CD8-positive, alpha-beta memory T cell (primary cell): ENCODE measurements at places on chromosomes 6 and 20.
A peak's percentile ranks its signal among the peaks of the same experiment; 100 is the strongest.

DNA sequence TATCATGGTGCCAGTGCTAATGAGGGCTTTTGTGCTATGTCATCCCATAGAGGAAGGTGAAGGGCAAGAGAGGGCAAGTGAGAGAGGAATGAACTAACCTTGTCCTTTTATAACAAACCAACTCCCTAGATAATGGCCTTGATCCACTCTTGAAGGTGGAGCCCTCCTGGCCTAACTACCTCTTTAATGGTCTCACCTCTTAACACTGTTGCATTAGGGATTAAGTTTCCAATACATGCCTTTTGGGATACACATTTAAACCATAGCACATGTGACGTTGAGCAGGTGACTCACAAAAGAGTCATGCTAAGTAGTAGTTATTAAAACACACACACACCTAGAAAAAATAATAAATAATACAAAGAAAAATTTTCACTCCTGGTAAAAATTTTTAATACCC, 36.9 kb downstream of the CCN2 start:
- H3K36me3 ChIP-seq, result no peaks in the 10 kb centered on the region
- peaks cover 7% of the 10 kb centered on the region for H3K4me1 ChIP-seq
- DNase-seq, result no peak
- H3K4me3 ChIP-seq, result no peak overlapping the region
- no peak overlapping the region for H3K27ac ChIP-seq

DNA sequence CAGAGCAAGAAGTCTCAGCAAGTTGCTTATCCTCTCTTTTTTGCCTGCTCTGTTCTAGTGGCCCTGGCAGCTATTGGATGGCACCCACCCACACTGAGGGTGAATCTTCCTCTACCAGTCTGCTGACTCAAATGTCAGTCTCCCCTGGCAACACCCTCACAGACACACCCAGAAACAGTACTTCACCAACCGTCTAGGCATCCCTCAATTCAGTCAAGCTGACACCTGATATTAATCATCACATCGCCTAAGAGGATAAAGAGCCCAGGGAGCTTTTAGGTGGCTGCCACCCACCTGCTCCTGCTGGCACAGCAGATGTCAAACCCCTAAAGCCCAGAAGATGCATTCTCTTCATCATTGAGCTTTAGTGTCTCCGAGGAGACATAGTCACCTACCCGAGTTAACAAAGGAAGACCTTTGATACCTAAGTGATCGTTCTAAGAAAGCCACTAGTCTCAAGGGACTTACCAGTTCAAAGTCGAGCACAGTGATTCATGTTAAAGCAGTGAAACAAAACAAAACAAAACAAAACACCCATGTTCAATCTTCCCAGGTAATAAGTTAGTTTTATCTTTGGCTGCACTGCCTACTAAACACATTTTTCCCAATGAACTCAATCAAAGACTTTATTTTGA, 97.7 kb upstream of the KCNQ5 start:
- H3K4me1 ChIP-seq, result no peaks in the 10 kb centered on the region
- H3K27ac ChIP-seq, result no peak overlapping the region
- H3K4me3 ChIP-seq, result no peak overlapping the region
- DNase-seq, result no peak

- H3K27ac ChIP-seq, result no peak overlapping the region
- no peak overlapping the region for H3K4me3 ChIP-seq
- DNase-seq, result no peak
- no peaks in the 10 kb centered on the region for H3K36me3 ChIP-seq
Measured at GRCh38 chr6:143248359-143248758, 187.7 kb downstream of the AIG1 start.

DNA sequence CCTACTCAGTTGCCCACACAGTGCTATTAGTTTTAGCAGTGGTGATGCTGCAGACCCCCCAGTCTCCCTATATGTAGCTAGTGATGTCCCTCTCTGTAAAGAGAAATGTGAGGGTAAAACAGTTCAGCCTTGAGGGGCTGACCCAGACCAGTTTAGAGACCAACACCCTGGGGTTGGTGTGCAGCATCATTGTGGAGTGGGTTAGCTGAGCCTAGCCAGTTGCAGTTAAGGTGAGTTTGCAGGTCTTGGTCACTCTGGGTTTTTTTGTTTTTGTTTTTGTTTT, 401 bp upstream of the B3GALT4 start:
- H3K4me3 ChIP-seq, result peak overlapping the region; percentile 80
- DNase-seq, result no peak
- peaks cover 24% of the 10 kb centered on the region for H3K36me3 ChIP-seq
- H3K4me1 ChIP-seq, result peaks cover 57% of the 10 kb centered on the region
- H3K27ac ChIP-seq, result peak overlapping the region; percentile 68

DNA sequence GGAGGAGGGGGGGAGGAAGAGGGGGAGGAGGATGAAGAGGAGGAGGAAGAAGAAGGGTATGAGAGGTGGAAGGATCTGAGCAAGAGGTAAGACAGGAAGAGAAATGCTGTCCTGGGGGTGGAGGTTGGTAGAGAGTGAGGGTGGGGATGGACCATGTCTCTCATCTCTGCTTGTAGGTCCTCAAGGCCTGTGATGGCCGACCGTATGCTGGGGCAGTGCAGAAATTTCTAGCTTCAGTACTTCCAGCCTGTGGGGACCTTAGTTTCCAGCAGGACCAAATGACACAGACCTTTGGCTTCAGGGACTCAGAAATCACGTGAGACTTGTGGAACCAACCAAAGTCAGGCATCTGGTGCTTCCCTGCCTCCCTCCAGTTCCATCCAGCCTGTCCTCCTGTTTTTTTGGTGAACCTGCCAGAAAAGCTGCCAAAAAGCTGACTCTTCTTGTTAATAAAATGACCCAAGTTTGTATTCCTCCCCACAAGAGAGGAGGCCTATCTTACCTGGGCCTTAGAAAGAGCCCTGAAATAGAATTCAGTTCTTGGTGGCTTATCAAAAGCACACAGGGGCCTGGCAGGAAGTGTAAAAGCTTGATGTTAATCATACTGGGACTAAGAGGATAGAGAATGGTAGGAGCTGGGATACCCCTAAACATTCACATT, 2.5 kb upstream of the C4A start:
- H3K27me3 ChIP-seq, result no peaks in the 10 kb centered on the region
- H3K27ac ChIP-seq, result peak overlapping the region; percentile 43
- no peak for DNase-seq
- H3K4me3 ChIP-seq, result no peak overlapping the region
- no peaks in the 10 kb centered on the region for H3K36me3 ChIP-seq

DNA sequence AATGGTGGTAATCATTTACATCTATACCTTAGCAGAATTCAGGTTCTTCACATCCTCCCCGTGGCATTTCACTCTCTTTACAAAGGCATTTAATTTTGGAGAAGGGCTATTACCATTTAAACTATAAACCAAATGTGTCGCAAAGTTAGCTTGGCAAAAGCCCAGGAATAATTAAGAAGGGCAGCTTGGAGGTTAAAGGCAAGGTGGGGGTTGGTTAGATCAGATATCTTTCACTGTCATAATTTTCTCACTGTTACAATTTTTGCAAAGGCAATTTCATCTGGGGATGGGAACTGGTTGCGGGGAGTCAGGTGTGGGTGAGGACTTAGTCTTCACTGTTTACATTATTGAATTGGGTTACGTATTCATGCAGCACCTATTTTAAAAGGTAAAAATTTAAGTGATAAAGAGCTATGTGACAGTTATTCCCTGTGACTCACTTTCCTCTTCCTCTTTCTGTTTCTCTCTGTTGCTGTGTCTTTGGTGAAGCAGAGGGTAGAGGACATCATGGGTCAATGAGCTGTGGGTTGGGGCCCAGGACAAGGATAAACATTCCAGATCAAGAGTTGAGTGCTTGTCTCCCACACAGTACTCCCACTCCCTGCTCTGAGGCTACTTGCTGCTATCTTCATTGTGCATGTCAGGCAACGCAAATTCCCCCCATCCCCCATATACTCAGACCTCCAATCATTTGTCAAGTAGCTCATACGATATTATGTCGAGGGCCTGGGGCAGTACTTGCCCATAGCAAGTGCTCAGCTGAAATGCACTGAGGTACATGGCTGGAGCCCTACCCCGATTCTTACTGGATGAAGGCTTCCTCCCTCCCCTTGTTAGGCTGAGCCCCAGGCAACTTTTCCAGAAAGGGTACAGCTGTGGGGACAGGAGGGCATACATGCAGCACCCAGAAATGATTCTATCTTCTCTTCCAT, 223.1 kb upstream of the MYLIP start:
- H3K36me3 ChIP-seq, result no peaks in the 10 kb centered on the region
- no peak for DNase-seq
- peak overlapping the region; percentile 14 for H3K27ac ChIP-seq
- H3K4me3 ChIP-seq, result no peak overlapping the region
- H3K27me3 ChIP-seq, result no peaks in the 10 kb centered on the region

GRCh38 chr20:62212299-62212698, 7.8 kb downstream of the HRH3 start:
- no peaks in the 10 kb centered on the region for H3K4me1 ChIP-seq
- no peak overlapping the region for H3K27ac ChIP-seq
- H3K27me3 ChIP-seq, result peaks cover 12% of the 10 kb centered on the region
- no peak overlapping the region for H3K4me3 ChIP-seq
- no peaks in the 10 kb centered on the region for H3K36me3 ChIP-seq
